Right kidney (tissue), 9 donors: ENCODE measurements at places on chromosomes 13 and 19.

GRCh38 chr13:60384911-60385310 lies 12.1 kb upstream of the TDRD3 start:
- no peak for DNase-seq

- peak; percentile 93 for DNase-seq
These were observed 1.0 kb upstream of the UBE2M start for GRCh38 chr19:58559275-58560006.

DNA sequence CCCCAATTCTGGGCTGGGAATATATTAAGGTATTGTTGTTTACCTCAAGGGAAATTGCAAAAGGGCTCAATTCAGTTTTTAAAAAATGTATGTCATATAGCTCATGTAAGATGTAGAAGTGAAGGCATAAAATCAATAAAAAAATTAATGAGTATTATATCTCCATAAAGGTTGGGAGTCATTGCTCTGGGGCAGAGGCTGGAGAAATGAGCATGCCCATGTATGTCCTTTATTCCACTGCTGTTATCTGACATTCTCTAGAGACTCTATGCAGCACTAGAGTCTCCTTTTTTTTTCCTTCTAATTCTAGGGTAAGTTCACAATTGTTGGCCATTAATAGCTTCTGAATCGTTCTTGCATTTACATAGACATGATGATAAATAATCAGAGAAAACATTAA lies 394.8 kb downstream of the KLF12 start:
- no peak for DNase-seq

DNA sequence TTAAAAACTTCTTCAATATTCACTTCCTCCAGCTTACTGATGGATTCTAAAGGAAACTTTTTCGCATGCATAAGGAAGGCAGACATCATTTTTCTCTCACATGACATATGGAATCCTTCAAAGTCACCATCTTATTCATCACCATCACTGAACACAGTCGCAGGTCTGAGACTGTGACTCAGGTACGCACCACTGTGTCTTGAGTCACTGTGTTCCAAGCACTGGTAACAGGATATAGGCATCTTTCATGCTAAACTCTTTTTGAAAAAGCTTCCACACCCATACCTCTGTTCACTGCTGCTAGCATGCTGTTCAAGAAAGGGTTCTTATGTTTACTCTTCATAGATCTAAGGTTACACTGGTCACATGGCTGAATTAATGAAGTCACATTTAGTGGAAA lies 67.0 kb upstream of the SIAH3 start:
- DNase-seq, result no peak

- DNase-seq, result peak; percentile 88
These were observed 18.2 kb downstream of the LSM4 start for GRCh38 chr19:18304458-18305310.

DNA sequence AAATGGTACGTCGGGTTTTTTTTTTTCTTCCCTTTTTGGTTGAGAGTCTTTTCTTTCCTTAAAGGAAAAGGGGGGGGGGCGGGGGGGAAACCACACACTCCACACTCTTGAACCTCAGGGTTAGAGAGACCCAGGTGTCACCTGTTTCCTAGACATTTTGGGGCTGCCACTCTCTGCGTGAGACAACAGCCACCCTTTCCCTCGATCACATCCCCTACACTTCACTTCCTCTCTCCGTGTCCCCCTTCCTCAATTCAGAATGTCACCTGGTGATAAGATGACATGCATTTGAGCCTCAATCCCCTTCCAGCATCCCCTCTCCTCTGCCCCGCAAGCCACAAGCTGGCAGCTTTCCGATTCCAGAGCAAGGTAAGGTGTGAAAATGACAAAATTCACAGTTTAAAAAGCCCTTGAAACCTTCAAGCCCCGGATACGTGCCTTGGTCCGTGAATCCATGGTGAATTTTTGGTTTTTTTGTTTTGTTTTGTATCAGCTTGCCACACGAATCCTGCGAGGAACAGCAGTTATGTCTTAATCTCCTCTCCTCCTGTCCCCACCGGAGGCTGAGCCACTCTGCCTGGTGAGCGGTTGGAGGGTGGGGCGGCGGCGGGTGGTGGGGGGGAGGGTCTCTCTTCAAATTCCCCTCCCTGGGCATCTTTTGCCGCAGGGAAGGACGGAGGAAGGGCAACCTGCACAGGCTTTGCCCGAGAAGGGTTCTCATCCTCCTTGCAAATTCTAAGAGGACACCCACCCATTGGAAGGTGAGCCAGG lies 4.2 kb downstream of the PTPRS start:
- DNase-seq, result no peak
